Transverse colon (tissue), 4 donors: ENCODE measurements at places on chromosomes 4 and X.
A peak's percentile ranks its signal among the peaks of the same experiment; 100 is the strongest.

GRCh38 chrX:66751136-66751782 lies 112.4 kb upstream of the EDA2R start:
- DNase-seq = no peak

DNA sequence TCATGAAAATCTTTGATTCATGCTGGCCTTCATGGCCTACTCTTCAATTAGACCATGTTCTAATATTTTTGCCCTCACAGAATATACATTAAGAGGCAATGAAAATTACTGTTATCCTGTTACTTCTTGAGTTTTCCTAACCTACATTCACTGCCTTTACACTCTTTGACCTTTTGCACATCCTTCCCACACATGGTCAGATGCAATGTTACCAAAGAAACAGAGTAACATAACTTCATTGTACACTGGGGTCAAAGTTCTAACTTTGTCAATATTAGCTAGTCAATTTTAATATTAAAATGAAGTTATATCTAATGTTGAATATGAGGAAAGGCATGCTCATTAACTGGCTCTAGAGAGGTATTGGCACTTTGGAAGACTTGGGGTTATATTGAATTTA lies 284.8 kb downstream of the TEX13C start:
- DNase-seq = no peak

DNA sequence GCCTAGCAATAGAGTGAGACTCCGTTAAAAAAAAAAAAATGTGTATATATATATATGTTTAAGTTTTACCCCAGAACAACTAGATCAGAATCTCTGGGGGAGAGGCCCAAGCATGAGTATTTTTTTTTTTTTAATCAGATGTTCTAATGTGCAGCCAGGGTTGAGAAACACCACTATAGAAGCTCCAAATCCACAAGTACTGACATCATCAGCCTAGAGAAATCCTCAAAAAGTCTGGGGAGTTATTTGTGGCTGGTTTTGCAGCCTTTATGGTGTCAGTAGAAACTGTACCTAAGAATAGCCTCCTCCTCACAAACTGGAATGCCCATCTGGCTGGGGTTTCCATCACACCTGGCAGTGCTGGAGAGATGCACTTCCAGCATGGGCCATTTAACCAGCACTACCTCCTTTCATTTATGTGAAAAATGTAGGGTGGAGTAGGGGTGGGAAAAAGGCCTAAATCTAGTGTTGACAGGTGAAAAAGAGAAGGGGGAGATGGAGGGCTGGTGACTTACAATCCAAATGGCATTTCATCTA lies 93.5 kb downstream of the CBLL2 start:
- no peak for DNase-seq

DNA sequence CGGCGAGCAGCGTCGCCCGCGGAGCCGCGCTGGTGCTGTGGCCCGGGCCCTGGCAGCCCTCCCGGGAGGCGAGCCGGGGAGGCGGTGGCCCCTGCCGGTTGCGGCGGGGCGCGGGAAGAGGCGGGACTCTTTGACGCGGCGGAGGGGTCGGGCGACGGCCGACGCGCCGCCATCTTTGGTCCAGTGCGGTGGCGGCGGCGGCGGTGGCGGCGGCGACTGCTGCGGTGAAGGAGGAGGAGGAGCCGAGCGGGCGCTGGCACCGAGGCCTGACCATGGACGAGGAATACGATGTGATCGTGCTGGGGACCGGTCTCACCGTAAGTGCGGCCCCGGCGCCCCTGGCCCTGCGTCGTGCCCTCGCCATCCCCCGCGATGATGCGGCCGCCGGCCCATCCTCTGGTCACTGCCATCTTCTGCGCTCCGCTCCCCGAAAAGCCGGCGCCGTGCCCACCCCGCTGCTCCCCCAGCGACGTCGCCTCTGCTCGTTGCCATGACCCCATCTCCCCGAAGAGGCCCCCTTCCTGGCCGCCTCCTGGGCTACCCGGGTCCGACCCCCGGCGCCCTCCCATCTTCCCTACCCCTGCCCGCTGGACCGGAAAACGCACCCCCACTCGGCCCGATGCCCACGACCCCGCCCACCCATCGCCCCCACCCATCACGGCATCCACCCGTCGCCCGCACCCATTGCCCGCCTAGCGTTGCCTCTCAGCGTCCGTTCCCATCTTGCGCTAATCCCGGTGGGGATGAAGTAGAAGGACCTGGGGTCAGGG lies at the start of gene GDI1:
TSS of gene GDI1 (plus strand) at position 172 of the 770 bp plus-strand sequence. CDS start at position 273, 101 bp downstream.
- peak; percentile 36 for DNase-seq

DNA sequence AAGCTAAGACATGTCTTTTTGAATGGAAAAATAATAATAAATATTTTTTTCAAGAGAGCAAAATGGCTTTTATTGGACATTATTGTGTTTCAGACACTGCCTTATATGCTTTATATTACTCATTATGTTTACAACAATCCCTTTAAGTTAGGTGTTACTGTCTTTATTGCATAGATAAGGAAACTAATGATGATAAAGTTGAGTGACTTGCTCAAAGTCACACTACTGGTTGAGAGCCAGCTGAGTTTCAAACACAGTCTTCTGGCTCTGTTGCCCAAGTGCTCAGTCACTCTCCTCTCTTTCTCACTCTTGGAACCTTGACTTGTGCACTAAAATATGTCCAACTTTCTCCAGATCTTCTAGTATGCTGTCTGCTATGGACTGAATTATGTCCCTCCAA lies 71.5 kb upstream of the SLC39A8 start:
- DNase-seq = no peak

DNA sequence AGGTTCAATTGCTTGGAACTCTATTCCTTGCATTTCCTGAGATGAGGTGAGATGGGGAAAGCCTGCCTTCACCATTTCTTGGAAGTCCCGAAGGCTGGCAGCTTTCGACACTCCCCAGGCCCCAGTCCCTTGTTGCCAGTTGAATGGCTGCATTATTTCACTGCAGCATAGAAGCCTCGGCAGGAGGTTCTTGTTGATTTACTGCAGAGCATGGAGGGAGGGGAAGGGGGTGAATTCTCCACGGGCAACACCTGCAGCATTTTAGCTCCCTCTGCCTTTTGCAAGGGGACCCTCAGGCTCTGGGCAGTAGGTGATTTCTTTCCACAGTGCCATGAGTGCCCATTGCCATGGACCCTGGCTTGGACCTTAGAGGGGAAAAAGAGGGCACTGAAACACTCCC lies 10.7 kb upstream of the BCLAF3 start:
- DNase-seq = no peak

DNA sequence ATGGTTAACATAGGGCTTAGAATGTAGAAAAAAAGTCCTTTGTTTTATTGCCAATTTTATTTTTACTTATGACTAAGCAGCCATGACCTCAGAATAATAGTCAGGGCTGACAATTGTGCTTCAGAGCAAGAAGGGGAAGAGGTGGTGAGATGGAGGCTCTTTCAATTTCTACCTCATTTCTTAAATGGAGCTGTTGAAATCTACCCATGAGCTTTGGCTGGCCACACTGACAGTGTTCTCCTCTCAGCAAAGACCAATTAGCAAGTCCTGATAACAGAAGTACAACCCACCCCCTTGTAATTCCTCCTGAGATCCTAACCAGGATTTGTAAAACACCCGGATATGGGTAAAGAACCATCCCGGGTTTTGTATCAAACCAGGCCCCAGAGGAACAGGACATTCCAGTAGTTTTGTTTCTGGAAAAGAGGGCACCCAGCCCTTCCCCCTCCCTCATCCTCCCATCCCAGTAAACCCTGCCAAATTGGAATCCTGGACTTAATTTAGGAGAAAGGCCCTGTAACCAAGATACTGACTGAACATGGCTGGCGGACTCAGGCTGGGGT lies at the start of gene HEPH:
TSS of gene HEPH (plus strand) at position 399 of the 563 bp plus-strand sequence. CDS start 6,324 bp downstream, outside the sequence.
- peak; percentile 25 for DNase-seq

- no peak for DNase-seq
These were observed 70.0 kb downstream of the EVC2 start for GRCh38 chr4:5638316-5638715.

DNA sequence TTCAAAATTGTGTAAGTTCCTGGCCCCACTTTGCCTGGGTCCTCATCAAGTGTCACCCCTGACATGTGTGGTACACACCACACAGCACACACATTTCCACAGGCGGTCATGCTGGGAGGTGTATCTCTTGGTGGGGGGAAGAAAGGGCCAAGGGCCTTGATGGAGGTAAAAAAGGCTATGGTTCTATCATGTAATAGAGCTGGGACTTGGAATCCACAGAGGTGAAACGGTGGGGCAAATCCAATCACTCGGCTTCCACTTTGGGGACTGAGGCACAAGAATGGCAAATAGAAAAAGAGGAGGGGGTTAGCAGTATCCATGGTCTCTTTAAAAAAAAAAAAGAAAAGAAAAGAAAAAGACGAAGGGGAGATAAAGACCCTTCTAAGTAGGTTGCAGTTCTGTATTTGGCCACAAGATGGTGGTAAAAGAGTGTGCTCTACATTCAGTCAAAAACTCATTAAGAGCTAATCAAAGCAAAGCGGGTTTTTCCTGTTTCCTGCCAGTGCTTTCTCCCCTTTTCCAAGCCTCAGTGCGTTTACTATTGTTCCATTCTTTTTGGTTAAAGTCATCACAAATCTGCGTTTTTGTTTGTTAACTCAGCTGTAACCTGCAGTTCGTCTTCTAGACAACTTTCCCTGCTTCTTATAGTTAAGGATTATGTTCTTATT lies 37.0 kb upstream of the ATP6AP2 start:
- no peak for DNase-seq

DNA sequence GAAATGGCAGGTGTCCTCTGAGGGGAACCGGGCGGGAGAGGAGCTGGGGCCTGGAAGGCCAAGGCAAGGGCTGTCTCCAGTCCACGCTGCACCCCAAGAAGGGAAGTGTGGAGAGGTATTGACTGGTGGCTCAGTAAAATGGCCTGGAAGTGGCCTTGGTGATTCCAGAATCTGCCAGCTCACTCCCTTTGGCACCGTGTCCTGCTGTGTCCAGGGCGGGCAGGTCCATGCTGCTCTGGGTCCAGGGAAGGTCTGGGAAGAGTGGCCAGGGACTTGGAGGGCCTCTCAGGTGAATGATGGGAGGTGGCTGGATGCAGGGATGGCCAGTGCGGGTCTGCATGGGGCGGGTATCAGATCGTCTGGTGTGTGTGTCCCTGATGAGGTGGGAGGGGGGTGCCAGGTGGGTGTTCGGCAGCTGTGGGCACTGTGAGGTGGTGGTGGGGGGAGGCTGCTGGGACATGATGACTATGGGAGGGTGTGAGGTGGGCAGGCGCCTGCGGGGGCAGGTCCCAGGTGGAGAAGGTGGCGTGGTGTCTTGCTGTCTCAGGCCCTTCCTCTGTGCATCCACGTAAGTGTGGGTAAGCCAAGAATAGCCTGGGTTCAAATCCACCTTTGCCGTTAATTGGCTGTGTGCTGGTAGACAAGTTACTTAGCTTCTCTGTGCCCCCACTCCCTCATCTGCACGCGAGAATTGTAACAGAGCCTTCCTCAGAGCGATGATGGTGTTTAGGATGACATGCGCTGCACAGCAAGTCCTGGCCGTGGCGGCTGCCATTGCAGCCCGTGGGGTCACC lies 17.7 kb downstream of the RGS12 start:
- no peak for DNase-seq
